Esophagus squamous epithelium (tissue), 5 donors: ENCODE measurements at places on chromosomes 12 and 14. TPM values are rescaled to one million over a fixed set of nuclear protein-coding genes. Genes with fewer than 3 reads are reported as not detected.

DNA sequence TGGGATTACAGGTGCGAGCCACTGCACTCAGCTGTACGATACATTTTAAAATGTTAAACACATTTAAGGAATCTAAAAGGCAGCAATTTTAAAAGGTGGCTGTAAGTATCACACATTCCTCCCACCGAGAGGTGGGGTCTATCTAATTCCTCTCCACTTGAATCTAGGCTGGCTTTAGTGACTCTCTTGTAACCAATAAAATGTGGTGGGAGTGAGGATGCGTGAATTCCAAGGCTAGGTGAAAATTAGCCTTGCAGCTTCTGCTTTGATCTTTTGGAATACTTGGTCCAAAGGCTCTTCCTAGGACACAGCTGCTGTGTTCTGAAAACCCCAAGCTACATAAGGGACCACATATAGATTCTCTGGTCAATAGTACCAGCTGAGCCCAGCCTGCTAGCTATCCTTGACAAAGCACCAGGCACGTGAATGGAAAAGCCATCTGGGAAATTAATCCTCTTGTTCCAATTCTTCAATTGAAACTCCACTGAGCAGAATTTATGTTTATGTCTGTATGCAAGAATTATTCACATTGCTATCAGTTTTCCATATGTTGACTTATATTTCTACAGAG, 8.8 kb upstream of the GPRC5D start:
- H3K36me3 ChIP-seq = no peaks in the 10 kb centered on the region
- H3K4me1 ChIP-seq = no peaks in the 10 kb centered on the region
- H3K27me3 ChIP-seq = no peaks in the 10 kb centered on the region
- DNase-seq = no peak
- no peak overlapping the region for H3K4me3 ChIP-seq

Gene OASL
- 9.2 TPM for total RNA-seq

Gene TMBIM6
- 444 TPM for total RNA-seq

DNA sequence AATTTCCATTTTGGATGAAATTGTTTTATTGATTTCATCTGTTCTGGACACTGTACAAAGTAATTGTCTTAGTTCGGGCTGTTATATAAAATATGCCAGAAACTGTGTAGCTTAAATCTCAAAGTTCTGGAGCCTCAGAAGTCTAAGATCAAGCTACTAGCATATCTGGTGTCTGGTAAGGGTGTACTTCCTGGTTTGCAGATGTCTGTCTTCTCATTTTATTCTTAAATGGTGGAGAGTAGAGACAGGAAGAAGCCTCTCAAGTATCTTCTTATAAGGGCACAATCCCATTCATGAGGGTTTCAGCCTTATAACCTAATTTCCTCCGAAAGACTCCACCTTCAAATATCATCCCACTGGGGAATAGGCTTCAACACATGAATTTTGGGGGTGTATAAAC, 51.3 kb downstream of the MON2 start:
- H3K4me3 ChIP-seq = no peak overlapping the region
- DNase-seq = no peak

DNA sequence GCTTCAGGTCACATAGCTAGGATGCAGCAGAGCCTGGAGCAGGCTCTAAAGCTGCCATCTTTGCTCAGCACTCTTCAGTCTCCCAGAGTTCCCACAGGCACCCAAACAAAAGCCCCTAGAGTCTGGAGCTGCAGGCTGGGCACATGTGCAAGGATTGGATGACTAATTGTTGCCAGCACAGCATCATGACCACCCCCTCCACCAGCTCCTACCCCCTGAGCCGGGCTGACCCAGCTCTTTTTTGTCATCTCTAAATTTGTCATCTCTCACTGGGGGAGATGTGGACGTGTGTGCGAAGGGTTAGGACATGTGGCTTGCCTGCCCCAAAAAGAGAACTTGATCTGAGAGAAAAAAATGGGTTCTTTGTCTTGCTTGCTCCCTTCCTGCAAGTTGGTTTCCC, 4.3 kb upstream of the MMP19 start:
- H3K4me1 ChIP-seq = peaks cover 32% of the 10 kb centered on the region
- no peak overlapping the region for H3K4me3 ChIP-seq
- no peaks in the 10 kb centered on the region for H3K36me3 ChIP-seq
- DNase-seq = no peak

Gene HOXC13
- total RNA-seq = 0.83 TPM

- H3K27me3 ChIP-seq = no peaks in the 10 kb centered on the region
- H3K4me3 ChIP-seq = no peak overlapping the region
- no peaks in the 10 kb centered on the region for H3K4me1 ChIP-seq
- no peak for DNase-seq
These were observed 58.9 kb downstream of the DIO3 start for GRCh38 chr14:101620031-101620788.

- H3K36me3 ChIP-seq = no peaks in the 10 kb centered on the region
- DNase-seq = no peak
- H3K4me1 ChIP-seq = peaks cover 2% of the 10 kb centered on the region
- no peaks in the 10 kb centered on the region for H3K27me3 ChIP-seq
These were observed 262.5 kb upstream of the PELI2 start for GRCh38 chr14:55855751-55856150.
